ENCODE measurements at places on chromosomes 1 and 21.
A peak's percentile ranks its signal among the peaks of the same experiment; 100 is the strongest.

GRCh38 chr1:181044449-181044966, 10.7 kb downstream of the MR1 start:
- DNase-seq: no peak

DNA sequence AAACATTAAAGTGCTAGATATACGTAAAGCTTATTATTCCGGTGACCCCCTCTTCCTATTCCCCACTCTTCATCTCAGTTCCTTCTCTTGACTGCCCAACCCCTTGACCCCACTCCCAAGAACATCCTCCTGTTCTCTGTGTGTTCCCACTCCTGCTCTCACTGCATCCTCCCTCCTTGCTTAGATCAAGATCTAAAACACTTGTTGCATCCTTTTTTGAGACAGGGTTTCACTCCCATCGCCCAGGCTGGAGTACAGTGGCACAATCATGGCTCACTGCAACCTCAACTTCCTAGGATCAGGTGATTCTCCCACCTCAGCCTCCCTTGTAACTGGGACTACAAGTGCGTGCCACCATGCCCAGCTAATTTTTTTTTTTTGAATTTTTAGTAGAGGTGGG, 13.5 kb downstream of the ATP2B4 start:
- DNase-seq: no peak

DNA sequence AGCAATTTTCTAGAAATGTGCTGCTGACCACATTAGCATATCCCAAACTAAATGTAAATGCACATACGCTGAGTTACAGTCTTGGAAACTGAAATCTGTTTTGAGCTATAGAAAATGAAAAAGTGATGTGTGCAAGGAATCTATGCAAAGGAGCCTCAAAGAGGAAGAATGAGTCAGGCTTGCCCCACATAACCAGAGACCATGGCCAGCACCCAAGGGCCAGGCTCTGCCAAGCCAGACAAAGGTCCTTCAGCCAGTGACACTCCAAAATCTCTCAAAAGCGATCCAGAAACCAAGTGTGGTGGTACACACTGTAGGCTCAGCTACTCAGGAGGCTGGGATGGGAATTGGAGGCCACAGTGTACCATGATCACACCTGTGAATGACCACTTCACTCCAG, 195.2 kb downstream of the TOMM20 start:
- DNase-seq: no peak

DNA sequence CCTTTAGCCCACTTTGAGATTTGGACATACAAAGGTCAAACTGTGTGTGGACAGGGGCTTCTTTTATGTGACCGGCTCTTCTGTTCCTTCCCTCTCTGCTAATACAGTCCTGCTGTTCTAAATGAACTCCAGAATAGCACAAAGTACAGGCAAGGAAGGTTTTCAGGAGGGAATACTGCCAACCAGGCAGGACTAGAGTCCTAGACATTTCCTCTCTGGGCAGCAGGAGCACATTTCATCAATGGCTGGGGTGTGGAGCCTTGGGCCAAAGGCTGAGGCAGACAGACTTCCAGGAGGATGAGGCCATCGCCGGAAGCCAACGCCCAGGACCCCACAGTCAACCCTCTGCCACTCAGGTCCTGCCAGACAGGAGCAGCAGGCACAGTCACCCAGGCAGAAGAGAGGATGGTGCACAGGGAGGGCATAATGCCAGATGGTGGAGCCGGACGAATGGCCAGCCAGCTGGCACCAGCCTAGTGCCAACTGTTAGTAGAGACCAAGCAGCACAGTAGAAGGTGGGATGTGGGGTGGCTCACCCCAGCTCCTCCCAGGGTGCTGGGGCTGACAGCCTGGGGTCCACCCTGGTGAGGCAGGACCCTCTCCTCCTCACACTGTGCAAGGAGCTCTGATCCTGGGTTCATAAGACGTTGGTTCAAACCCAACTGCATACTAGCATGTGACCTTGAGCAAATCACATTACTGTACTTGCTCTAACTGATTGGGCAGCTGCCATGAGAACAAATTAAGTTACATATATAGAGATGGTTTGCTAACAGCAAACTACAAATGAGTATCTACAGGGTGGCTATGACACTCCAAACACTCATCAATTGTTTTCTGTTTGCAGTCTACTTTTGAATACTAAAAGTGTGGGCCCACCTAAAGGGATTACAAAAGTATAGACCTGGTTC, 410.7 kb downstream of the SIPA1L2 start:
- DNase-seq: peak; percentile 99

DNA sequence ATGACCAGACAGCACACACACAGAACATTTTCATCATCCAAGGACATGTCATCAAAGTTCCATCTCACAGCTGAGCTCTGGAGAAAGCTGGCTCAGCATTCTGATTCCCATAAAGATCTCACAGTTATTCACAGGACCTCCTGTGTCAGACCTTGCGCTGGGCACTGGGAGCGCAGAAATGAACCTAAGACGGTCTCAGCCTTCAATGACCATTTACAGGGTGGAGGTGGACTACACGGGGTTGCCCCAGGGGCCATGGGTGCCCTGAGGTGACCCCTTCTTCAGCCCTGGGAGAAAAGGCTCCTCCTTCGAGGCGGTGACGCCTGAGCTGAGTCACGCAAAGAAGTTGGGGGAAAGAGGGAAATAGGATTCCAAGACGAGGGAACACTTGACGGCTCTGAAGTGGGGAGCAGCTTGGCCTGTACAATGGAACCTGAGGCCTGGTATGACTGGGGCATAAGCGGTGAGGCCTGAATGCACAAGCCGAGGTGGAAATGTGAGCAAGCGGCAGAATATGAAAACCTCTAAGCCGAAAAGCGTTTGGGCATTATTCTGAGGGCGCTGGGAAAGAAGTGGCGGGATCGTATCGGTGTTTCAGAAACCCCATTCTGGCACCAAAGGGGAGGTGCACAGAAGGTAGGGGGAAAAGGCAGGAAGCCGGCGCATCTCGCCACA, 797 bp downstream of the CC2D1B start:
- DNase-seq: no peak

DNA sequence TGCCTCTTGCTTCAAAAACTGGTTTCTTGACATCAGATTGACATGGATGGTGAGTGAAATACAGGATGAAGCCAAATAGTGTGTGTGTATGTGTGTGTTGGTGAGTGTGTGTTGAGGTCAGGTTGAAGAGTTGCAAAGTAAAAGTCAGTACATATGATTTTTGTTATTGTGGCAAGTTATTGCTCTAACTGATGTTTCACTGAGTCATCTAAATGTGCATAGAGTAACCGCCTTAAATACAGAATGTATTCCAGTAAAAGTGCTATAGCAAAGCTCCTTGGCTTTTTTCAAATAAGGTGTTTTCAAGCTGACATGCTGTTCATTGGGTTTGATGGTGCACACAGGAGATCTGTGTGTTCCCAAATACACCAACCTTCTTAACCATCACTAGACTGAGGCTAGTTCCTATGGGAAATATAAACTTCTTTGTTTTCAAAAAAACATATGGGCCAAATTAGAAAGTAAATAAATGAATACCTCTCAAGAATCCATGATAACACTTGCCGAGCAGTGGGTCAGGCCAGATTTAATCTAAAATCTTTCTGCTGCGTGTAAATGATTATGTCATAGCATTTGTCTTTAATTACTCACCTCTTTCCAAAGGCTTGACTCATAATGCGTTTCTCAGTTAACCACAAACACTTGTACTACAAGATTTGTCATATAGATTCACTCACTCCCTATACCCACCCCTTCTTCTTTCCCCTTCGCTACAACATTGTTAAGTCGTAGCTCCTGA, 151.1 kb downstream of the LYPLAL1 start:
- DNase-seq: no peak

DNA sequence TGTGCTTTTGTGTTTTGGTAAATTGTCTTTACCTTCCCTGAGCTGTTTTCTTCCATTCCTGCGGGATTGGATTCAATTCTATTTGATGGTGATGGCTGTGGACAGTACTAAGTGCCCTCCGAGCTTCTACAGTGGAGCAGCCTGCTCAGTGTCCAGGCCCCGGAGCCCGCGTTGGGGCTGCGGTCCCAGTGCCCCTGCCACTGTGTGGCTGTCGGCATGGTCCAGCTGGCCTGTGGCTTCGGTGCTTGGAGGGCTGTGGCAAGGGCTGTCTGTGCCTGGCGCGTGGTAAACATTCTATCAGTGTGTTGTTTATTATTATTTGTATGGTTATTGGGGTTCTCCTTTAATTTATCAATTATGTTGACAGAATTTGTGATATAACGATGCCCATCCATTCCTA, 109.1 kb upstream of the COL6A1 start:
- DNase-seq: no peak

DNA sequence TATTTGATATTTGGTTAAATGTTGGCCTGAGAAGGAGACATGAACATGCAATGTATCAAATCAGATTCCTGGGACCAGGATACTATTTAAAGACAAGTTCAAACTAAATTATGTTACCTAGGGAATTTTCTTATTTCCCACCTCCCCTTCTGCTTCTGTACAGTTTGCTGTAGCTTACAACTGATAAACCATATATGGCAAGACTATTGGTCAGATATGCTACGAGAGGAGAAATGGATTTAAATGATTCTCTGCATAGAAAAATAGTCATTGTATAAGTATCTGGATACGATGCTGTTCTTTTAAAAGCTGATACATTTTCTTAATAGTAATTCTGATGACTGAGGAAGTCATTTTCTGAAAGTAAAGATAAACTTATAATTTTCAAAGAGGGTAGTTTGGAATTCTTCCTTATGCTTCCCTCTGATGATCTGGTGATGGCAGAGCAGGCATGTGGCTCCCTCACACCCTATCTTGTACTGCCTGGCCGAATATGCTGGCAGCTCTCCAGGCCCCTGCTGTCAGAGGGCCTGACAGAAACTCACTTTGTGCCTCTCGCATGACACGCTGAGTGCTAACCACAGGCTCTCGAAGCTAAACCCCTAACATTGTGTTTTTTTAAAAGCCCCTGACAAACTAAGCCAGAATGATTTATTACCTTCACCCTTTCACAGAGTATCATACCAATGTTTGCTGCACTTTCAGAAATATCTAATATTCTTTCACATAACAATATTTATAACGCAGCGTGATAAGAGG, 19.4 kb downstream of the RRP15 start:
- DNase-seq: peak; percentile 18

DNA sequence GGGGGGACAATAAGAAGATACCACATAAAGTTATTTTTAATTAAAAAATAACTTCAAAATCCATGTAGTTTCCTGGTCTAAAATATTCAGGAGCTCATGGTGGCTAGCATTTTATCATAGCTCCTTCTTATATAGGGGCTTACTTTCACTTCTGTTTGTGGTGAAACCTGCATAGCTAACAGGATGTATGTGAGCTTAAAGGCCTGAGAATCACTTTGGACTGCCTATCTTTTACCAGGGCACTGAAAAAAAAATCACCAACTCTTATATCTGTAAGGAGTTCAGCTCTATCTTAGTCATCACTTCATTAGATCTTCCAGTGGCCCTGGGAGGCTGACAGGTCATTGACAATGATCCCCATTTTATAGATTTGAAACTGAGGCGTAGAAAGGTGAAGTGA, 21.3 kb downstream of the UROD start:
- DNase-seq: no peak

DNA sequence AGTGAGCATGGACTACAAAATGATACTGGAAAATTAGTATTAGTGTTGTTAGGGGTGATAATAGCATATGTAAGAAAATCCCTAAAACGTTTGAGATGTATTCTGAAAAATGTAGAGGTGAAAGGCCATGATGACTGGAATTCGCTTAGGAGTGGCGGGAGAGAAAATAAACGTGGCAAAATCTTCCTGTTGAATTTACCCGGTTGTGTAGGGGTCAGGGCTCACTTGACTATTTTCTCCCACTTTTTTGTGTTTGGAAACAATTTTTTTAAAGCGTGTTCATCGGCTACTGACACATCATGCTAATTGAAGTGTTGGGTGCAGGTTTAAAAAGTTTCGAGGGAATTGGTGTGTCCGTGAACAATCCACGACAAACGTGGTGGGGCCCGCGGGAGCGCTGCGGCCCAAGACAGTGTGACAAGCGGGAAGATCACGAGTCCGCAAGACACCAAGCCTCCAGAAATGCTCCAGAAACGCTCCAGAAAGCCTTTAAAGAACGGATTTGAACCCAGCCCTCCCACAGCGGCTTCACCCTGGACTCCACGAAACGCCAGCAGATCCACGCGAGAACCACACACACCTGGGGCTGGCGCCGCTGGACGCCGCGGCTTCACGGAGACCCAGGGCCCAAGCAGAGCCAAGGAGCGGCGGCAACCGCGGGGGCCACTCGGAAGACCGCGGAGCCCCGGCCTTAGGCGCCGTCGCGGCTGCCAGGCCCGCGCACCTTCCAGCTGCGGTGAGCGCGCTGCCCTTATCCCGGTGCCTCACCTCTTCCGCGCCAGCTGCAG, 573 bp downstream of the PSMG1 start:
- no peak for DNase-seq

DNA sequence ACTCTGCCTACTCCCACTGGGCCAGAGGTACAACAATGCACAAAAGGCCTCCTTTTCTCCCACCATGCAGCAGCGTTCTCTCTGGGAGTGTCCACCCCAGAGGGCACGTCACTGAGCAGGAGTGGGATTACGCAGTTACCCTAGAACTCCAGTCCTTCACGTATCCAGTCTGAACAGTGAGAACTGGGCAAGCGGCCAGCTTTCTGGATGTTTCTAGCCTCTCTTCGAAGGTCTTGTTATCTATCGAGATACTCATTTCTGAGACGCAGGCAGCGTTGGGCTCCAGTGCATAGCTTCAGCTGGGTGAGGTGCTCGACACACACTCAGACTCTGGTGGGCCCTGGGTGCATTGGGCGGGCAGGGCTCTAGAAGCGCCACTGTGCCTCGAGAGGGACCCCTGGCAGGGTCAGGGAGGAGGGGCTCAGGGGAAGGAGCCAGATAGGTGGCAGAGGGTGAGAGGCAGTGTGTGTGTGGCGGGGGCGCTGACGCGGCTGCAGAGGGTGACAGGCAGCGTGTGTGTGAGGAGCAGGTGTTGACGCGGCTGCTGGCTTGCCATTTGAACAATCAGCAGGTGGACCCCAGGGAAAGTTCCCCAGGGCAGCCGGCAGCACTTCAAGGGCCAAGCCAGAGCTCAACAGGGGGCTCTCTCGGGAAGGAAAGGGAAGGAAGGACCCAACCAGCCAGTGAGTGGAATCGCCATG, 27.9 kb downstream of the PRDM15 start:
- no peak for DNase-seq

- no peak for DNase-seq
Measured at GRCh38 chr1:50156241-50157010, 47.7 kb downstream of the ELAVL4 start.

DNA sequence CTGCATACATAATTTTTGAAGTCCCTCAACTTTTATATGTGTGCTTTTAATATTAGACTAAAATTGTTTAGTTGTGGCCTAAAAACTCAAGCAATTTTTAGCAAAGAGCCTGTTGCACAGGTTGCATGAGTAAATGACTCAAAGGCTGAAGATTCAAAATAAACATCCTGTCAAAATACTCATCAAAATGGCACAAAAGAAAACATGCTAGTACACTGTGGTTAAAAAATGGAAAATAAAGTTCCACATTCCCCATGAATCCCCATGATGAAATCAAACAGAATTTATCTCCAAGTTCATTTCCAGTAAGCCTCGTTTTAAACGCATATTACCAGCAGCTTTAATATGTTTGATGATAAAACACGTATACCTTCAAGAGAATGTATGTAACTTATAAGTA, 230.1 kb upstream of the MAP1LC3C start:
- no peak for DNase-seq

All from NCI-H446 treated with DMSO at 0.1 percent for 48 hours (cell line).